ENCODE measurements at places on chromosomes 4 and X. TPM values are rescaled to one million over a fixed set of nuclear protein-coding genes. Genes with fewer than 3 reads are reported as not detected.

DNA sequence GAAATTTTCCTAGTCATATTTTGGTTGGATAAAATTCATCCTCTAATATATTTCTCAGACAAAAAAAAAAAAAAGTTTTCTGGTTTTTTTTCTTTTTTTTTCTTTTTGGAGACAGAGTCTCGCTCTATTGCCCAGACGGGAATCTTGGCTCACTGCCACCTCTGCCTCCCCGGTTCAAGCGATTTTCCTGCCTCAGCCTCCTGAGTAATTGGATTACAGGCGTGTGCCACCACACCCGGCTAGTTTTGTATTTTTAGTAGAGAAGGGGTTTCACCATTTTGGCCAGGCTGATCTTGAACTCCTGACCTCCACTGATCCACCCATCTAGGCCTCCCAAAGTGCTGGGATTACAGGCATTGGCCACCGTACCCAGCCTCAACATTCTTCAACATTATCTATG lies 432.7 kb upstream of the PABPC4L start:
- H3K4me1 ChIP-seq, result no peaks in the 10 kb centered on the region
- no peak overlapping the region for H3K27ac ChIP-seq
- H3K4me3 ChIP-seq, result no peak overlapping the region
- no peaks in the 10 kb centered on the region for H3K27me3 ChIP-seq
- H3K36me3 ChIP-seq, result no peaks in the 10 kb centered on the region
- DNase-seq, result no peak

DNA sequence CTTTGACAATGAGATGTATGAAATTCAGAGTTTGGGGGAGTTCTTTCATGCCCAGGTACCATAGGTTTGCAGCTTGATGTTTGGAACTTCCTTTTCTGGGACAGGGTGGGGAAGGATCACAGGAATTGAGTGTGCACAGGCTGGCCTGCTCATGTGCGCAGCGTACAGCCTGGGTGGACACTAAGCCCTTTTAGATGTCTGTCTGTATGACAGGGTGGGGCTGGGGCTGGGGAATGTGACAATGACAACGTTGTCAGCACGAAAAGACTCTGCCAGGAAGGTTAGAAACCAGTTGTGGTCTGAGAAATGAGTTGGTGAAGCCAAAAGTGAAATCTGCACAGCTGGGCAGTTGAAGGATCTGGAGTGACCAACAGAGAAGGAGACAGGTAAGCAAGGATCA lies 47.4 kb downstream of the WWC2 start:
- H3K4me1 ChIP-seq, result no peaks in the 10 kb centered on the region
- no peak overlapping the region for H3K27ac ChIP-seq
- no peaks in the 10 kb centered on the region for H3K27me3 ChIP-seq

DNA sequence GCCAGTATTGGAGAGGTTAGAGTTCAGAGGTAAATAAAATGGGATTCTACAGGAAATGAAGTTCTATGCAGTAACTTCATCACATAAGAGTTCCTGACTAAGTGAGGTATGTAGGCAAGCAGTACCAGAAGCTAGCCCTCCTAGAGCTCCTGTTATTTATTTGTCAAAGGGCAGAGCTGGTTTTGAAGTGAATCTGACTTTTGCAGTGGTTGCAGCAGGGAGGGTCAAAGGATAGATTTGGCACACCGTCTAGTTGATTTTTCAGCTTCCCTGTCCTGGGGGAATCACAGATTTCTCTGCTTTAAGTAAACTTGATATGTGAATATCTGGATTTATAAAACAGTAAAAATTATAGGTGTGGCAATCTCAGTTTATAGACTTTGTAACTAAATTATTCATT lies 130.7 kb downstream of the IL1RAPL2 start:
- no peak for DNase-seq
- H3K4me1 ChIP-seq, result no peaks in the 10 kb centered on the region
- H3K36me3 ChIP-seq, result no peaks in the 10 kb centered on the region

DNA sequence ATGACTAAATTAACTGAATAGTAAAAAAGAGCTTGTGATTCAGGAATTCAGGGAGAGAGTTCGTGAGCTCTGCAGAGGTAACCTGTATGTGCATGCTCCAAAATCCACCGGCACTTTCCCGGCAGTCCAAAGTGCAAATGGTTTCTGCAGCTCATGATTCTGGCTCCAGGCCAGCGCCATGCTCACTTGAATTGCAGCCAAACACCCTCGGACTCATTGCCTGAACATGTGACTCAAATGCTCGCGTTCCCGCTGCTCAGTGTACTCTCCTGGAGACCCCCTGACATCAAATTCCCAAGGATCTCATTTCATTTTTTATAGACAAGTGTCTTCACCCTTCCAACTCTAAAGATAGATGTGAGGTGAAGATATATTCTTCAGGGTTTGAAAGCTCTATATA lies 44.1 kb upstream of the SH3RF1 start:
- H3K27me3 ChIP-seq, result peaks cover 4% of the 10 kb centered on the region
- no peak for DNase-seq
- no peak overlapping the region for H3K4me3 ChIP-seq
- H3K36me3 ChIP-seq, result no peaks in the 10 kb centered on the region
- H3K4me1 ChIP-seq, result no peaks in the 10 kb centered on the region

FAM9C gene
- total RNA-seq, result 0.20 TPM

POLN gene
- 2.9 TPM for total RNA-seq

MAGEA3 gene
- total RNA-seq, result not detected

- no peak for DNase-seq
- no peak overlapping the region for H3K4me3 ChIP-seq
- no peaks in the 10 kb centered on the region for H3K36me3 ChIP-seq
These were observed 387.0 kb downstream of the BCOR start for GRCh38 chrX:39710776-39711175.

CENPVL2 gene
- total RNA-seq, result not detected

GRCh38 chrX:79556800-79557199 lies 189.7 kb upstream of the ITM2A start:
- no peaks in the 10 kb centered on the region for H3K27me3 ChIP-seq
- no peak overlapping the region for H3K4me3 ChIP-seq
- H3K27ac ChIP-seq, result no peak overlapping the region
- H3K4me1 ChIP-seq, result no peaks in the 10 kb centered on the region
- H3K36me3 ChIP-seq, result no peaks in the 10 kb centered on the region
- no peak for DNase-seq

SPON2 gene
- total RNA-seq, result 43.7 TPM

DNA sequence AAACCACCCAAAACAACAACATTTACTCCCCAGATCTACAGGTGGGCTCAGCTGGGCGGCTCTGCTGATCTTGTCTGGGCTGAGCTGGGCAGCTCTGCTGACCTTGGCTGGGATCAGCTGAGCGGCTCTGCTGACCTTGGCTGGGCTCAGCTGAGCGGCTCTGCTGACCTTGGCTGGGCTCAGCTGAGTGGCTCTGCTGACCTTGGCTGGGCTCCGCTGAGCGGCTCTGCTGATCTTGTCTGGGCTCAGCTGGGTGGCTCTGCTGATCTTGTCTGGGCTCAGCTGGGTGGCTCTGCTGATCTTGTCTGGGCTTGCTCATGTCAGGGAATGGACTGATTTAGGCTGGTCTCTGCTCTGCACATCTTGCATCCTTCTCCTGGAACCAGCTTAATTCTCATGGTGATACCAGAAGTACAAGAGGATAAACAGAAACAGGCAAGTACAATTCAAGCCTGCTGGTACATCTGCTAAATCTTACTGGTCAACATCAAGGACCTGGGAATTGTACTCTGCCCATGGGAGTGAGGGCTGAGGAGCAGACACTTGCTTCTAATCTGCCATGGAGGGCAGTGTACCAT lies 248.5 kb upstream of the PSAPL1 start:
- H3K27me3 ChIP-seq, result no peaks in the 10 kb centered on the region
- no peak for DNase-seq
- H3K4me1 ChIP-seq, result no peaks in the 10 kb centered on the region
- H3K27ac ChIP-seq, result no peak overlapping the region

DNA sequence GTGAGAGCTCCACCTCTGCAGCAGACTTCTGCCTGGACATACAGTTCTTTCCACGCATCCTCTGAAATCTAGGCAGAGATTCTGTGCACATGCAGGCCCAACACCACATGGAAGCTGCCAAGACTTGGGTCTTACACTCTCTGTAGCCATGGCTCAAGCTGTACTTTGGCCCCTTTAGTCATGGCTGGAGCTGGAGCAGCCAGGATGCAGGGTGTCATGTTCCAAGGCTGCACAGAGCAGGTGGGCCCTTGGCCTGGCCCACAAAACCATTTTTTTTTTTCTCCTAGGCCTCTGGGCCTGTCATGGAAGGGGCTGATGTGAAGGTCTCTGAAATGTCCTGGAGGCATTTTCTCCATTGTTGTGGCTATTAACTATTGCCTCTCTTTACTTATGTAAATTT lies 990.5 kb upstream of the ADGRL3 start:
- H3K36me3 ChIP-seq, result no peaks in the 10 kb centered on the region
- no peak overlapping the region for H3K4me3 ChIP-seq
- no peak overlapping the region for H3K27ac ChIP-seq

All from spleen (tissue), 13 donors.